ENCODE measurements at places on chromosomes 3 and 15. TPM values are rescaled to one million over a fixed set of nuclear protein-coding genes. Genes with fewer than 3 reads are reported as not detected.

DNA sequence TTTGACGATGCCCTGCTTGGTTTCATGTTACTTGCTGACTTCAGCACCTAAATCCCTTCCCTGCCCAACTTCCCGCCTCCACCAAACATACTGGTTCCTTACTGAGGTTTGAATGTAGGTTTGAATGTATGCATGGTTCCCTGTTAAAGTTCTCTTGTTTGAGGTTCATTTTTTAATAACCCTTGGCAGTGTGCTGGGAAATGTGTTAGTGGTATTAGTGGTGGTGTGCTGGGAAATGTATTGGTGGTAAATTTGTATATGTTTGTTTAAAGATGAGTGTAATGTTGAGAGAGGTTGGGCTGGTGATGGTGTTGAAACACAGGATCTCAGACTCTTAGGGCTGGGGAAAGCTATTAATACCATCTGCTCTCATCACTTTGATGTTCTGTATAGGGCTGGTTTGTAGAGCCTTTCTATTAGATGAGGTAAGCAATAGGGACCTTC, 392.7 kb downstream of the PTPRG start:
- DNase-seq = no peak

DNA sequence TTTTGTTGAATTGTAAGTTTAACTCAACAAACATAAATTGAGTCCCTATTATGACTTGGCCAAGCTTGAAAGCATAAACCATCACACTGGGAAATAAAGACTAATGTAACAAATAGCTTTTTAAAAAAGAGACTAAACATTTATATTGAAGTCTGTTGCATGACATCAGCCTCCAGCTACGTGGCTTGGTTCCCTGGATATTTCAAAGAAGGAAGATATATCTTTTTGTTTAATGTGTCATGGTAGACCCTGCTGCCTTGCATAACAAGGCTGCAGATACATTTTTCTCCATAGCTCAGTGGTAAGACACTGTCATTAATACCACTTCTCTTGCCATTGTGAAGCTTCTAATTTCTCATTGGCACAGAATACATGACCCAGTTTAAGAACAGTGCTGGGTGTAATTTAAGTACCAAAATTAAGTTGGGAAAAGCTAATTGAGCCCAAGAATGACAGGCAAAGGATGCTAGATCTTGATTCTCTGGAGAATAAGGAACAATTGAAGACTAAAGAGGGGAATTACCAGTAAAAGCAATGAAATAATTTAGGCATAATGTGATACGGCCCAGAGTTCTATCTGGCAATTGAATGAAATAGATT, 14.0 kb downstream of the RCN2 start:
- DNase-seq = no peak

DNA sequence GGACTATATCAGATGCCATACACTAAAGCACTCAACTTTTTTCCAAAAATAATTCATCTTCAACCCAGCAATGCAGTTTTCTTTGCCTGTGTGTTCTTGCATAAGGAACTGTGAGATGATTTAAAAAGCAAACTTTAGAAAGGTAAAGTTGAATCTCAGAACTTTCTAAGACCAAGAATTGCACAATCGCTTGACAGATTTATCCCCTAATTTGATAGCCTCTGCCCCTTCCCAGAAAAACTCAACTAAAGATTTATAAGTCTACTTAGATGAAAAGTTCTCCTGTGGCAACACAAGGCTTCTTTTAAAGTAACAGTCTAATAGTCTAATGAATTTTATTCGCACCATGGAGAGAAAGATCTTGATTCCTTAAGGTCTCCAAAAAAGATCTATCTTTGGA, 259.3 kb downstream of the MAGI1 start:
- DNase-seq = no peak

DNA sequence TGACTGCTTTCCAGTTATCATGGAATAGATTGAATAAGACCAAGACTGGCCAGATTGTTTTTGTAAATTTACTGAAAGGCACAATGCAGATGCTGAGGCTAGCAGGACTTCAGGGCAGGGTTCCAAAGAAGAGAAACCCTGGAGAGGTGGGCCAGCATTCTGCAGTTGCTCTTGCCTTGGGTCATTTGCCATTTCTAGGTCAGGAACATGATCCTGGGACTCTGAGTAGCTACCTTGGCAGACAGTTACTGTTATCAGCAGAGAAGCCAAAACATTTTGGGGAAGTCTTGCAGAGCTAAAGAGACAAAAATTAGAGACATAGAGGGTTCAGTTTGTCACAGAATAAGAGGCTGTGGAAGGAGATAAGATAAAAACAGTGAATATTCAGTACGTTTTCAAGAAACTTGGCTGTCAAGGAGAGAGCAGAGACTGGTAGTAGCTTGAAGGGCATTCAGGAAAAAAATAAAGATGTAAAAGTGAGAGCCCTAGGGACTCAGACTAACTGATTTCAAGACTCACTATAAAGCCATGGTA, 46.8 kb upstream of the MYRIP start:
- no peak for DNase-seq

GRCh38 chr3:85081191-85081906, 122.6 kb downstream of the CADM2 start:
- DNase-seq = no peak

DNA sequence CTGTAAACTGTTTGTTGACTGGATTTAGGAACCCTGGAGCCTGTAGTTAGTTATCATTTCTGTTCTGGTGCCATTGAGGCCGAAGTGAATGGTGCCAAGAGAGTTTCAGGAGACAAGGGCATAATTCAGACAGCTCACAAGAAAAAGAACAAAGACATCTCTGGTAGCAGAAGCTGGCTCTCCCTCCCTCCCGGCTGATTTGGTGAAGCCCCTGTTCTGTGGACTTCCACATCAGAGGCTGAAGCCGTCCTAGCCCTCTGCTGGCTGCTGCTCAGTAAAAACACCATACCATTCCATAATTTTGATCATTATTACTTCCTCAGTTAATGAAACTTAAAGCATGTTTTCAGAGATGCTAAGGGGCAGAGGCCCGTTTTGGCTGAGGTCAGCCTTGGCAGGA, 381.2 kb upstream of the WNT5A start:
- DNase-seq = no peak

DNA sequence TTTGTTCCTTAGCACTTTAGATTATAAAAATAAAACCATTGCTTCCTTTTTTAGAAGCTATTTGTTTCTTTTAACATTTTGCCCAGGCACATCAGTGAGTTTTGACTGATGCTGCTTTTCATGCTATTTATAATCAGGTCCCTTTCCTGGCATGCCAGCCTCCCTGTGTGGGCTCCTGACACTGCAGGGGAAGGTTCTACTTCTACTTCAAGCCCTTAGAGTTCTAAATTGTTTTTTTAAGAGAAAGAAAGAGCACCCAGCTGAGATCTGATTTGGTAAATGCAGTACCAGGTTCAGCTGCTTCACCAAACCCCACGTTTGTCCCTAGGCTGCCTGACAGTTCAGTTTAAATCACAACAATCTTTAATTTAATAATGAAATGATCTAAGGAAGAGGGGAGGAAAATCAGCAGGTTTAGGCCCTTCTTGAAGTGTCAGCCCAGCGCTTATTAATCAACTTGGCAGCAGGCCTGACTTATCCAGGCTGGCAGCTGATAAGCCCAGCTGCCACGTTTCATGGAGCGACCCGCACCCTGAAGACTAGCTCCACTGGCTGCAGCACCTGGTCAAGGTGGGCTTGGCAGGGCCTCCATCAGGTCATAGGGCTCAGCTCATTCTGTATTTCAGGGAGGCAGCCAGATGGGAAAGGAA, 29.0 kb downstream of the HGD start:
- DNase-seq = no peak

The GATA2 gene
- 8.3 TPM for total RNA-seq

The MNS1 gene
- 0.94 TPM for total RNA-seq

The PPARG gene
- total RNA-seq = 23.6 TPM

The CEMIP gene
- not detected for total RNA-seq

The C3orf80 gene
- total RNA-seq = not detected

The APOD gene
- total RNA-seq = 322 TPM

All from Right ventricle myocardium superior (tissue), 1 donor.